ENCODE measurements at places on chromosomes 16 and 17. TPM values are rescaled to one million over a fixed set of nuclear protein-coding genes. Genes with fewer than 3 reads are reported as not detected.

DNA sequence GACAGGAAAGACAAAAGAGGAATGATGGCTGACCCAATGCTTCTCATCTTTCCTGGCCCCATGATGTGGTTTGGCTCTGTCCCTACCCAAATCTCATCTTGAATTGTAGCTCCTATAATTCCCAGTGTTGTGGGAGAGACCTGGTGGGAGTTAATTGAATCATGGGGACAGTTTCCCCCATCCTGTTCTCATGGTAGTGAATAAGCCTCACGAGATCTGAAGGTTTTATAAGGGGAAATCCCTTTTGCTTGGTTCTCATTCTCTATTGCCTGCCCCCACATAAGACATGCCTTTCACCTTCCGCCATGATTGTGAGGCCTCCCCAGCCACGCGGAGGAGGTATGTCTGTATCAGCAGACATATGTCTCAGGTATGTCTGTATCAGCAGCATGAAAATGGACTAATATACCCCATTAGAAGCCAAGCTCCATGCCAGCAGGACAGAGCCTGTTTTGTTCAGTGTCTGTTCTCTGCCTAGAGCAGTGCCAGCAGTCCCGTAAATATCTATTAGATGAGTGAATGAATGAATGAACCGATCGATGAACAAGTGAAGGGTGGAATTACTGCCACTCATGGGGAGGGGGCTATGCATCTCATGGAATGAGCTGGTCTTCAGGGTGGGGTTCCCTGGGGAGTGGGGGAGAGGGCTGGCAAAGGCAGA is 304.4 kb downstream of the SOX9 start:
- no peak for DNase-seq

TBX4 gene
- not detected for total RNA-seq

VAT1L gene
- total RNA-seq = 0.88 TPM

GRCh38 chr17:13740686-13741085 is 139.0 kb upstream of the HS3ST3A1 start:
- DNase-seq = no peak

TBC1D3H gene
- not detected for total RNA-seq

DNA sequence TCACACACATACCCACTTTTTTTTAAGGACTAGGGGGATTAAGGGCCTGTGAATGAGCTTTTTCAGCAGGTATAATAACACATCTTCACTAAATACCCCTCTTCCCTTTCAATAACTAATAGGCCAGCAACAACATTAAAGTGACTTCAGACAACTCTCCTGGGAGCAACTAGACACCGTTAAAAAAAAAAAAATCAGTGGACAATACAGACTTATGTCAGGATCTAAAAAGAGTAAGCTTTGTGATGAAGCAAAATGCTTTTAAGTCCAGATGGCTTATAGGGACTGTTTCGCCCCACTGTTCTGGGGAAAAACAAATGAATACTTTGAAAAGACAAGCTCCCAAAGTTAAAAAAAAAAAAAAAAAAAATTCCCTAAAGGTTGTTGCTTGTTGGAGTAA is 29.0 kb downstream of the SPAG9 start:
- no peak for DNase-seq

DNA sequence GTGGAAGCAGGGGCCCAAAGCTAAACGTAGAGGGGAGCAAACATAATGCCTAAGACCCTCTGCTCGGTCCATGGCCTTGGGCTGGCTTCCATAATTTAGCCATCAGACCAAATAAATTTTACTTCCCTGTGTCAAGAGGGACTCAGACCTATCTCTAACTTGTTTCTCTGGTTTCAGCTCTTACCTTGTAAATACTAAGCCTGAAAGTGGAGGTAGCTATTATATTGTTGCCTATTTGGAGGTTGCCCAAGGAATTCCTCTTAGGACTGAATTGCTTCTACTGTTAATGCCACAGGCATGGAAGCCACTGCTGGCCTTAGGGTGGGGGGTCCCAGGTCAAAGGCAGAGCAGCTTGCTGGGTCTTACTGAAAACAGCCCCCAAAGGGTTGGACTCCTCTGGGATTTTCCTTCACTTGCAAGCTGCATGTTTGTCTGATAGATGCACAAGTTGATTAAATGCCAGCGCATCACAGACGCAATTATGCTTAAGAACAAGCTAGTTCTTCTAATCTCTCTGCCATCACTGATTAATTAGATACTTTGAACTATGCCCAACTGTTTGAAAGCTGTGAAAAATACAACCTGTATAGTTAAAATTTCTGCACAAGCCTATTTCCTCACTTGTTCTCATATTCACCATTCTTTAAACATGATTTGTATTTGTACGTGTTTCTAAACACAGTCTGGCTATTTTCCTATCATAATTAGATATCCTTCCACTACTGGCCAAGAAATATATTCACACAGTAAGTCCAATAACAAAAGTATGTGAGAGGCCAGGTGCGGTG is 67.9 kb upstream of the HAS3 start:
- no peak for DNase-seq

DNA sequence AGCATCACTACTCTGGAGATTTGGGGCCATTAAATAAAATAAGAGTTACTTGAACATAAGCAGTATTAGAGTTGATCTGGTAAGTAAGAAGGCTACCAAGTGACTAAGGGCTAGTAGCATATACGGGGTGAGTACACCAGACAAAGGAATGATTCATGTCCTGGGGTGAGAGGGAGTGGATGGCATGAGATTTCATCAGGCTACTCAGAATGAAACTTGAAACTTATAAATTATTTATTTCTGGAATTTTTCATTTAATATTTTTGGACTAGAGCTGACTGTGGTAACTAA is 2.3 kb downstream of the SLFN5 start:
- no peak for DNase-seq

GRCh38 chr17:58330997-58331814 is 2.6 kb upstream of the TSPOAP1 start:
- no peak for DNase-seq

CLEC18A gene
- 1.3 TPM for total RNA-seq

DNA sequence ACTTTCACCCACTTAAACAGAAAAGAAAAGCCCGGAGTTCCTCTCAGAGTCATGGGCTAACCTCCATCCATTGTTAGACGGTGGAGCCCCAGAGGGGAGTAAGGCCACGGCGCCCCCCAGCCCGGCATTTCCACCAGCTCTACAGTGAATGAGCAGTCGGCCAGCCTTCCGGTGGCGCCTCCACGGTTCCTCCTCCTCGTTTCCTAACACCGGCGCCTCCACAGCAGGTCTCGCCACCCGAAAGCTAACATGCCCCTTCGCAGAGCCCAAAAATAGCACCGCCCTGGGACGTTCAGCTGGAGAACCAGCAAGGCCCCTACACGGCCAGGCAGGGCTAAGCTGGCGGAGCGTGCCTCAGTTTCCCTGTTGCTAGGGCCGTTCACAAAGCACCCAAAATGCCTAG is 858 bp downstream of the MMD start:
- DNase-seq = peak; percentile 55

CA7 gene
- 1.3 TPM for total RNA-seq

MRC2 gene
- total RNA-seq = 28.4 TPM

SECTM1 gene
- 16.2 TPM for total RNA-seq

DNA sequence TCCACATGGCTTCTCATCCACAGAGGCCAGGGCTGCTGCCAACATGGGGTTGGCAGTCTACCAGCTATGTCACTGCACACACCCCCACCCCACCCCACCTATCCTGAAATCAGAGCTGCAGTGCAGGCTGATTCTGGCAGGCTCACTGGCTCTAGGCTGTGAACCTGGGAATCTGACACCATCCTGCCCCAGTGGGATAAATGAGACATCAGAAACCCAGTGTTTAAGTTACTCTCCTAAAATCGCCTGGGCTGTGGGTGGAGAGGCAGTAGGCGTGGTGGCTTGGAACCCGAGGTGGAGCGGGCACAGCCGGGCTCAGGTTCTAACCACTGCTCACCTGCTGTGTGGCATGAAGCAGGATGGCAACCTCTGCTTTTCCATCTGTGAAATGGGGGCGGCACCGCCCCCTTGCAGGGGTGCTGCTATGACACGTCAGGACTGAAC is 5.6 kb downstream of the SLC38A8 start:
- no peak for DNase-seq

IL34 gene
- total RNA-seq = 0.64 TPM

OR4D1 gene
- not detected for total RNA-seq

GRCh38 chr17:43618276-43618675 is 43.4 kb downstream of the MEOX1 start:
- no peak for DNase-seq

- DNase-seq = no peak
These were observed 78.8 kb downstream of the CCDC182 start for GRCh38 chr17:57666201-57666870.

- peak; percentile 94 for DNase-seq
These were observed at the start of gene CORO7 for GRCh38 chr16:4416200-4417032. Gene CORO7 (minus strand): TSS chr16:4416596. CDS start chr16:4416518, 78 bp downstream.

DNA sequence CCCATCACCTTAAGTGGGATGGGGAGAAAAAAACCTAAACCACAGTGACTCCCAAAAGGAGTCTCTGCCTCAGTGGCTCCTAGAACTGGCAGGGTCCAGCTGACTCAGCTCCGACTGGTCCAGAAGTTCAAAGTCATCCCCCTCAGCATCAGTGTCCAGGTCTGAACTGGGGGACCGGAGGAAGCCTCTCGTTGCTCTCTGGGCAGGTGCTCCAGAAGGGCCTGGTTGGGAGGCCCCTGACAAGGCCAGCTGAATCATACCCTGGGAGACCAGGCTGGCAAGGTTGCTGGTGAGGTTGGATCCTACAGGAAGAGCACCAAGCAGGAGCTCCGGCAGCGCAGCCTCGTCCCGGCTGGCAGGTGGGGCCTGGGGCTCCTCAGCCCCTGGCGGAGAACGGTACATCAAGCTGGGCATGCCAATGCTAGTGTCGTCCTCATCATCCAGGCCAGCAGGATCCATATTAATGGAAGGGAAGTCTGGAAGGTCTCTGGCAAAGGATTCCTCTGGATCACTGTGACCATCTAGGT is 4.3 kb upstream of the PSMC3IP start:
- no peak for DNase-seq

NLRC3 gene
- 1.3 TPM for total RNA-seq

DNA sequence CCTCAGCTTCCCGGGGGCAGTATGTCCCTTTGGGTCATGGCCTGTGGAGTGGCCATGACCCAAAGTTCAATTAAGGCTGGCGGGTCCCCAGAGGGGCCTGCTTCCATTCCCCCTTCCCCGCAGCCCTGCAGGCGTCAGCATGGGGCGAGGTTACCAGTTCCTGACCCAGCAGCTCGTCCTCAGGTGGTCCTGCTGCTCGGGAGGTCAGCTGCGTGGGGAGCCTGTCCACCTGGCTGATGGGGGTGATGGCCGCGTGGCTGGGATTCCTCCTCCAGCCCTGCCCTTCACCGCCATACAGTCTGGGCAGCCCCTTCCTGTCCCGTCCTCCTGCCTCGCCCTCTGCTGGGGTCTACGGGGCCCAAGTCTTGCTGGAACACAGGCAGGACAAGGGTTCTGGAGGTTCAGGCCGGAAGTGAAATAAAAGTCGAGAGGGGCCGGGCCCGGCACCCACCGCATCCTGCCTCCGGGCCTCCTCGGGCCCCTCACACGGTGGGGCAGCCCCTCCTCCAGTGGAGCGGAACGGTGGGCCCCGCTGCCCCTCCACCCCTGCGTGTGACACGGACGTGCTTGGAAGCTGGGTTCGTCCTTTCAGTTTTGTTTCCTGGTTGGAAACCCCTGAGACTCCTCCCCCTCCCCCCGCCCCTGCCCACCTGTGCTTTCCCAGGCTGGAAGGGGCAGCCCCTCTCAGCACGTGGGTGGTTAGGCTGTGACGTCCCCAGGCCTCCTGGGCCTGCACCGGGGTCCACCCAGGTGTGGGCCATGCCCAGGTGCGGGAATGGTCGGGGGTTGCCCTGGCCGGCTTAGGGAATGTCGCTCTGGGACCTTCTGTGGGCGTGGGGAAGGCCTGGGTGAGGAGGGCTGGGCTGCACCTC is 6.8 kb downstream of the UBALD2 start:
- peak; percentile 39 for DNase-seq

DNA sequence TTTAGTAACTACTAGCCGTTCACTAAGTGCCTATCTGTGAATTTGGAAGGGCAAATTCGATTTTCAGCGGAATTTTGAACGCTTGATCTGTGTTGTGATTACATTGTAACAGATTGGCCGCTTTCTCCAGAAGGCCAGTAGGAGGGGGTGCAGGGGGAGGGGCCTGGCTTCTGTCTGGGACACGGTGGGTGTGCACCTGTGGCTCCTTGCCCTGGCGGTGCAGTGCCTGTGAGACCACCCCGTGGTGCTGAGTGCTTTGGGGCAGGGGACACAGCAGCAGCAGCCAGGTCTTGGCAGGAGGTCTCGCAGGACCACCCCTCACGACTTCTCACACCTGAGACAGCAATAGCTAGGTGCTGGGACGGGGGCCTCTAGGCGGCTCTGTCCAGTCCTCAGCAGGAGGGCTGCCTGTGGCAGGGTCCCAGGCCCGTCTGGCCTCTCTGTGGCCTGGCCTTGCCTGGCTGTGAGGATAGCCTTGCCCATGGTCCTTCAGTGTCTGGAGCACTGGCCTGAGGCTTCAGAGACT is 1.8 kb downstream of the UBE2I start:
- DNase-seq = no peak

GRCh38 chr16:66481081-66481942 is 54.2 kb downstream of the BEAN1 start:
- DNase-seq = peak; percentile 45
